ENCODE measurements at places on chromosomes 13 and 19.

- peak; percentile 24 for DNase-seq
These were observed 98.4 kb downstream of the STK24 start for GRCh38 chr13:98478189-98479129.

DNA sequence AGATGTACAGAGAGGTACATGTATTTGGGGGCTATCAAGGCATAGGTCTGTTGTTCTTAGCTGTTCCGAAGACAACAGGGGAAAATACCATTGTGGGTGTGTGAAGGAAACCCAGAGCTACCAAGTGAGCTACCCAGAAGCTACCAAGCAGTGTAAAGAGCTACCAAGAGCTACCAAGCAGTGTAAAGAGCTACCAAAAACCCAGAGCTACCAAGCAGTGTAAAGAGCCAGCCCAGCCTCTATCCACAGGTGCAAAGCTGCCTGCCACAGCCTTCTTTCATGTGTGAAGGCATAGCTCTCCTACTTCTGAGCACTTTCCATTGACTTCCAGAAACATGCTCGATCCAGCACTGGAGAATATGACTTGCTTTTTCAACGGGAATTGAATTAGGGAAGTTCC lies 145.7 kb downstream of the AKAP11 start:
- DNase-seq = no peak

DNA sequence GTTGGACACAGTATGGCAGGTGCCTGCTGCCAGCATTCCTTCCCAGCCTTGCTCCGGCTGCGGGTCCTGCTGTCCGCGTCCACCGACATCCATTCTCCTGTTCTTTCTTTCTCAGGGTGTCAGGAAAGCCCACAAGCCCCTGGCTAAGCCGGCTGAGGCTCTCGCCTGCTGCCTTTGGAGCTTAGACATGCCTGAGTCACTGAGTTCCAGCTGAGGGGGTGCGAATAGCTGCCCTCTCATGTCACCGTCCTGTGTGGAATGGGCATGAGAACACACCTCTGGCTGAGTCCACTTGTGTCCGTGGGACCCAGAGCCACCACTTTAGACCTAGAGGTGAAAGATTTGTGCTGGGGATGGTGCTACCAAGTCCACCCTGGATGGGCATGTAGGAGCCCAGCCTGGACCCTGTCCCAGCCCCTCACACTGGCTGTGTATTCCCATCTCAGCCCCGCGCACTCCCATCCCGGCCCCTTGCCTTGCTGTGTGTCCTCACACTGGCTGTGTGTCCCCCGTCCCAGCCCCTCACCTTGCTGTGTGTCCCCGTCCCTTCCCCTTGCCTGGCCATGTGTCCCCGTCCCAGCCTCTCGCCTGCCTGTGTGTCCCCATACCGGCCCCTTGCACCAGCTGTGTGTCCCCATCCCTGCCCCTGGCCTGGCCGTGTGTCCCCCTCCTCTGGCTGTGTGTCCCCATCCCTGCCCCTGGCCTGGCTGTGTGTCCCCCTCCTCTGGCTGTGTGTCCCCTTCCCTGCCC lies 24.6 kb upstream of the IRS2 start:
- no peak for DNase-seq

DNA sequence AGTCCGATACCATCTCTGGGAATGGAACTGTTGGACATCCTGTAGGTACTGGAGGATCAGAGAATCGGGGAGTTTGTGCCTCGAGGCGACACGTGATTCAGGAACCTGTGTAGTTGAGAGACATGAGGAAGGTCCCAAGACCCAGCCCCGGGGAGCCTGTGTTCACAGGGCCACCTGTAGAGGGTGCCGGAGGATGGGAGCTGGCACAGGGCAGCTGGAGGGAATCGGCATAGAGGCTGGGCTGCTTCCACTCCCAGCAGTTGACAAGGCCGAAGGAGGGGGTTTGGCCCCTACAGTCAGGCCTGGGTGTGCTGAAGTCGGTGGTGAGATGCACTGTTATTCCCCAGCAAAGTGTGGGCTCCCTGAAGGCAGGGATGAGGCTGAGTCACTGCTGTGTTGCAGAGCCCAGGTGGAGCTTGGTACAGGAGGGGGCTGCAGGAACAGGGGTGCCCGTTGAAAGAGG lies 2.5 kb upstream of the ISYNA1 start:
- no peak for DNase-seq

DNA sequence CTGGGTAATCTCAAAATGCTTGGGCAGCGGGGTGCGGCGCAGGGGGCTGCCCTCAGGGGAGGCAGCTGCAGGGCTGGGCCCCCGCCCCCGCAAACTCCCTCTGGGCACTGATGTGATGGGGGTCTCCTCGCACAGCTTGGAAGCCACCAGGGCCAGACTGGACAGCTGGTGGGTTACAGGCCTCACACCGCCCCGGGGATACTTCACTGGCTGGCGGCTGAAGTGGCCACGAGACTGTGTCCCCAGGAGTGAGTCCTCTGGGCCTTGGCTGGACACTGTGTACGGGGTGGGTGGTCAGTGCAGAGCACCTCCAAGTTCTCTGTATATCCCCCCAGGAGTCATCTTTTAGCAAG lies 2.0 kb upstream of the LPAR2 start:
- DNase-seq = no peak

- no peak for DNase-seq
These were observed 864.1 kb downstream of the PCDH17 start for GRCh38 chr13:58495668-58496067.

GRCh38 chr13:80695841-80696240 lies 354.9 kb upstream of the SPRY2 start:
- DNase-seq = no peak

- DNase-seq = no peak
These were observed 1.3 kb downstream of the CCDC9 start for GRCh38 chr19:47257411-47258169.

- no peak for DNase-seq
These were observed 24.8 kb upstream of the ZNF254 start for GRCh38 chr19:24062190-24062589.

- peak; percentile 93 for DNase-seq
These were observed 418.4 kb downstream of the EFNB2 start for GRCh38 chr13:106117035-106117434.

DNA sequence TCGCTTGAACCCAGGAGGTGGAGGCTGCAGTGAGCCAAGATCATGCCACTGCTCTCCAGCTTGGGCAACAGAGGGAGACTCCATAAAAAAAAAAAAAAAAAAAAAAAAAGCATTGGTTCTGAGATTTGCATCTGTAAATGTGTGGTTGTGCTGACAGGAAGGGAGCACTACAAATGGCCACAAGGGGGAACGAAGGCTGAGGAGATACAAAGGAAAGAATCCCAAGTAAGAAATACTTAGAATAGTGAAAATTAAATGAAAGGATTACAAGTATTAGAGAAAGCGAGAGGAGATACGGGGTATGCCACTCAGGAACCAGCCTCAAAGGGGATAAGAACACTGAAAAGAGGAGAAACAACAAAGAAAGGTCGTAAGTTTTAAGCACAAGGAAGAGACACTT lies 284.9 kb downstream of the KLF12 start:
- peak; percentile 36 for DNase-seq

GRCh38 chr19:2812414-2813234 lies 7.0 kb upstream of the ZNF554 start:
- DNase-seq = no peak

- no peak for DNase-seq
These were observed 30.8 kb upstream of the USE1 start for GRCh38 chr19:17184371-17184841.

DNA sequence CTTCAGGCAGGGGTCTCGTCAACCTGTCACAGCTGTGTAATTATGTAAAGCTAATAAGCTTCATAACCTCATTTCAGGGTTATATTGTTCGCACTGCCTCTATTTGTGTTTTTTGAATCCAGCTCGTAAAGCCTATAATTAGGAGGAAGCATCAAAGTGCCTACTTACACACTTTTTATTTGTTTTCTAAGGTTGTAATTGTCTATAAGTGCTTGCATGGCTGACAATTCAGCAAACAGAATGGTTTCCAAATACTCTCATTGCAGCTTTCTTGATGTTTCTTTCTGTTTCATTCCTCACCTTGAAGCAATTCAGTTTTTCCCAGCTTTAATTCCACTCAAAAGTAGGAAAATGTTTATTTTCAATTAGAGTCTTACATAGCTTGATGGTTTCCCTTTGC lies 336.3 kb downstream of the HS6ST3 start:
- DNase-seq = no peak

- no peak for DNase-seq
These were observed 10.2 kb upstream of the PTOV1 start for GRCh38 chr19:49840736-49841249.

All from endothelial cell of umbilical vein (primary cell).